ENCODE measurements at places on chromosomes 12 and 14. TPM values are rescaled to one million over a fixed set of nuclear protein-coding genes. Genes with fewer than 3 reads are reported as not detected.

The KRT74 gene
- total RNA-seq = not detected

The CLEC14A gene
- 87.6 TPM for total RNA-seq

The PRH2 gene
- not detected for total RNA-seq

DNA sequence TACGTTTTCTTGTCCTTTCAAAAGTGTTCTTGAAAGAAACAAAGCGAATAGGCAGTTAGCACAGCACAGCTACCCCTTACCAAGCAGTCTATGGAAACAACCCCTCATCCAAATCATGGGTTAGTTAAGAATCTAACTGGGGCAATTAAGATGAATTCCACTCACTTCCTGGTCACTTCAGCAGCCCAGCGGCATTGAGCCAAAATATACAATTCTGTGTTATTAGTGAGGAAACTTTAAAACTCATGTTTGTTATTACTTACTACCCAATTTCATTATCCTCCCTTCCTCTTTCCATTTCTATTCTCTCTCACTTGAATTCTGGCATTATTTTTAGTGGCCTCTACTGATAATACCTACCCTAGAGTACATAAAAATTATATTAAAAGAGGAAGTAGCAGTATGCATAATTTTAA, 121.4 kb downstream of the PPHLN1 start:
- DNase-seq = no peak
- H3K4me3 ChIP-seq = no peak overlapping the region
- no peaks in the 10 kb centered on the region for H3K4me1 ChIP-seq
- no peak overlapping the region for H3K27ac ChIP-seq
- no peaks in the 10 kb centered on the region for H3K27me3 ChIP-seq

- H3K27ac ChIP-seq = no peak overlapping the region
- DNase-seq = no peak
- no peak overlapping the region for H3K4me3 ChIP-seq
Observed at GRCh38 chr12:106455111-106455510, 97.6 kb downstream of the POLR3B start.

DNA sequence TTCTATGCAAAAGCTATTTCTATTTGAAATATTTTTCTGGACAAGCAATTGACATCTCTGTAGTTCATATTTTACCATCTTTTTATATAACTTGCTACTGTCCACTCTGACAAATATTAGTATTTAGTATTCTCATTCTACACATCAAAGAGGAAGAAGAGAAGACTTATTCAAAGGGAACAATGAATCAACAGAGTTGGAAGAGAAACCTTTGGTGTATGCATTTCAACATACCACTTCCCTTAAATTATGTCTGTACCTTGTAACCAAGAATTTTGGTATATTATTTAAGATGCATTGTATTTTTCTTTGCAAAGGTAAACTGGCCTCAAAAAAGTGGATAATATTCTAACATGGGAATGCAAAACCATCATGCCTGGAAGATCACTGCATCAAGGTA, 72.1 kb upstream of the DUSP6 start:
- H3K27me3 ChIP-seq = no peaks in the 10 kb centered on the region
- no peak overlapping the region for H3K4me3 ChIP-seq
- H3K36me3 ChIP-seq = no peaks in the 10 kb centered on the region

DNA sequence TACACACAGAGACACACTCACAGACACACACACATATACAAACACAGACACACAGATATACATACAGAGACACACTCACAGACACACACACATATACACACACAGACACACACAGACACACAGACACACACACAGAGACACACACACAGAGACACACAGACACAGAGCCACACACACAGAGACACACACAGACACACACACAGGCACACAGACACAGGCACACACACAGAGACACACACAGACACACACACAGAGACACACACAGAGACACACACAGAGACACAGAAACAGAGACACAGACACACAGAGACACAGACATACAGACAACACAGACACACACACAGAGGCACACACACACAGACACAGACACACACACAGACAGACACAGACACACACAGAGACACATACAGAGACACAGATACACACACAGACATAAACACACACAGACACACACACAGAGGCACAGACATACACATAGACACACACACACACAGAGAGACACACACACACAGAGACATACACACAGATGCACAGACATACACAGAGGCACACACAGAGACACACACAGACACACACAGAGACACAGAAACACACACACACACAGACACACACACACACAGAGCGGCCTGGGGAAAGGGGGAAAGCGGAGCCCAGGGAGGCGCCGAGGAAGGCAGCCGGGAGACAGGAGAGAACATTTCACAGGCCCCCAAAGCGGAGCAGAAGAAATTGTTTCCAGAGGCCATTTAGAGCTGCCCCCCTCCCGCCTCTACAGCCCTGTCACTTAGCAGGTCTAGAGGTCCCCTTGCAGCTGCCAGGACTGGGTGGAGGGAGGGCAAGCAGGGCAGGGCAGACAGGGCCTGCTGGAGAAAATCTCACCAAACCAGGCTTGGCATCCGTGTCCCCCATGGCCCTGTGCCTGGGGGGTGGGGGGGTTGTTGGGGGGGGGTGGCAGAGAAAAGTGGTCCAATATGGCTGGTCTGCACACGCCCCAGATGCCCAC, 38.9 kb downstream of the SERPINA3 start:
- DNase-seq = no peak
- no peaks in the 10 kb centered on the region for H3K36me3 ChIP-seq
- H3K27me3 ChIP-seq = no peaks in the 10 kb centered on the region
- H3K27ac ChIP-seq = no peak overlapping the region
- H3K4me3 ChIP-seq = no peak overlapping the region

DNA sequence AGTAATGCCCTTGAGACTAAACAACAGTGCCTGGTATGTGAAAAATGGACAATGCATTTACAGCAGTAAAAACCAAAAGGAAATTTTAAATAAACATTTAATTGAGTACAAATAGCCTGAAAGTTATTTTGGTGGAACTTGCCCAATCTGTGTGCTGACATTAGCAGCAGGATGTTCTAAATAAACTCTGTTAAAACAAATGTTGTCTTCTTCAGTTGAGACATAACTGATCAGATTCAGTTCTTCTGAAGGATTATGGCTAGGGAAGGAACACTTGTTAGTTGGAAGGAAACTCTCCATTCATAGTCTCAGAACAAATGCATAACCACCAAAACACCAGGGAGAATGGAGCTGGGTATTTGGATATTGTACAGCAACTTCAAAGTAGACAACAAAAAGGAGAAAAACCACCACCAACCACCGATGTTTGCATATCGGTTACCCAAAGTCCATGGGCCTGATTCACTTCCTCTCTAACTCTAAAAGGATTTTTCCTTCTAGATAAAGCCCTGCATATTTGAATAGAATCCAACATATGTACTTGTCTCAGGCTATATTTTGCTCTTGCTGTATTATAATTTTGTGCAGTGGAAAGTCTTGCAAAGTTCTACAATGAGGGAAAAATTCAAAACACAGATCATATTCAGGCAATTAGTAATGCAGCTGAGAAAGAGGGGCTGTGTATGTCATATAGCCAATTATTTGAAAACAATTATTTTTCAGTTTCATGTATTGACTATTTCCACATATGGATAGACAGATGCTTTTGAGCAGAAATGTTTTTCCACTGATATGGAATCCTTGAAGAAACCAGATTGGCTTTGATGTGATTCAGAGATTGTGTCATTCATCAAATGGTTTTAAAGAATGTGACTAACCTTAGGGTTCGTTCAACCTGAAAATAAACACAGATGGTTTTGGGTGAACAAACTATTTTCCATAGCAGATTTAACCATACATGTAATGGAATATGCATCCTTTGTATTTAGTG, 152.2 kb upstream of the BMP4 start:
- no peaks in the 10 kb centered on the region for H3K27me3 ChIP-seq
- no peaks in the 10 kb centered on the region for H3K36me3 ChIP-seq
- H3K4me1 ChIP-seq = no peaks in the 10 kb centered on the region
- no peak overlapping the region for H3K27ac ChIP-seq

DNA sequence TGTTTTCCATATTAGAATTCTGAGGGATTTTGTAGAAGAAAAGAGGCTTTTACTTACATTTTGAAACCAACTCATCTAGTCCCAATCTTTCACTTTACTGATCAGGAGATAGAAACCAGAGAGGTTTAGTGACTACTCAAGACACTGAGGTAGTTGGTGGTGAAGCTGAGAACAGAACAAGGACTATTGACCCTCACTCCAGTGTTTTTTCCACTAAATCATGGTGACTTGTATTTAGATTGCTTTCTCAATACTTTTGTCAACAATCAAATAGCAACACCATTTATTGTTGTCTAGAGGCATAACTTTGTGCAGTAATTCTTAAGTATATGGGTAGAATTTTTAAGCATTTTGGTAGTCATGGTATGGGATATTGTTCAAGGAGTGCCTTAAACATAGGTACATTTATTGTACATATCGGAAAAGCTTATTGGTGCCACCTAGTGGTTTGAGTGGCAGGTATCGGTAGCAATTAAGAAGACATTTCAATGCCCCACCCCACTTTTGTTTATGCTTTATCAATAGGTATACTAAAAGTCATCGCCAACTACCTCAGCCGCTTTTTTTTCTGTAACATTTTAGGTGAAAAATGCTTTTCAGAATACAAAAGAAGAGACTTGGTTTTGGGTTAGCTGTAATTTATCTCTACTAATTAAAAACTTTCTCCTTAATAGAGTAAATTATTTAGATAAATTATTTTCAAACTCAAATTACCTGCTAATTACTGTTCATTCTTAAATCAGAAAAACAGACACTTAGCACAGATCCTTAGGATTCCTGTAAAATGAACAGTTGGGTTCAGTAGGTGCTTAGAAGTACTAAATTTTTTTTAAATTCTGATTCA, 47.3 kb upstream of the PAWR start:
- H3K4me1 ChIP-seq = no peaks in the 10 kb centered on the region
- DNase-seq = no peak

DNA sequence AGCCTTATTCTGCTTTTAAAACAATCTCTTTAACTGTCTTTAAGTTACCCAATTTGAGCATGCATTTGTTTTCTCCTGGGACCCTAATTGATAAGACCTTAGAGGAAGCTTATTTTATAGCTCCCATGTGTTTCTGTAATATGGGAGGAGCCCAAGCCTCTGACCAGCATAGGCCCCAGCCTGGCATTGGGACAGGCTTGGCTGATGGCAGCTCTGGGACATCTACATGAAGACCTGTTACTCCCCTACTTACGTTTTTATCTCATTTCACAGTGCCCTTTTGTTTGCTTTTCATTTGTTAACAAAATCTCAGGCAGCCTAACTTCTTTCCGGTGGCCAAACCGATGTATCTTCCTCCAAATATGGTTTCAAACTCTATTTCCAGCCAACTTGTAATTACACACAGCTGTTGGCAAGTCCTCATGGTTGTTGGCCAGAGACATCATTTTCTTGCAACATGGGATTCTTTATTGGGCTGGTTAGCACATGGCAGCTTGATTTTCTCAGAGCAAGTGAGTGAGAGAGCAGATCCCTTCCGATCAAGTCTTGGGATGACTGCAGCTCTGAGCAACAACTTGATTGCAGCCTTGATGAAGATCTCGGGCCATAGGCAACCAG, 1117.5 kb downstream of the AACS start:
- no peaks in the 10 kb centered on the region for H3K36me3 ChIP-seq
- no peaks in the 10 kb centered on the region for H3K27me3 ChIP-seq
- no peak overlapping the region for H3K4me3 ChIP-seq

DNA sequence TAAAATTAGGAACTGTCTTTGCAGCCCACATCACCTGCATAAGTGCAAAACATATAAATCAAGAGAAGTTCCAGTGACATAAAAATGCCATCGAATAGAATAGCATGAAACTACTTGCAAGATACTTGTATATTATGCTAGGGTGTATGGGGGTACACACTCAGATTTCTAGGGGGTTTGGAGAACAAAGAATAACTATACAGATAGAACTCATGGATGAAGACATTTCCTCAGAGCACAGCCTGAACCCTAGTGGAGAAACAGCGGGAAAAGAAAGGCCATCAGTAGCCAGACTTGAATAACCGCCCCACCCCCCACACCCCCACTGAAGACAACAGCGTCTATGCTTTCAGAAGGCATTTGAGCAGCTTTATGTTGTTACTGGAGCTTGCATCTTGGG, 425.8 kb downstream of the NPAS3 start:
- DNase-seq = no peak
- H3K36me3 ChIP-seq = no peaks in the 10 kb centered on the region
- no peaks in the 10 kb centered on the region for H3K4me1 ChIP-seq
- no peak overlapping the region for H3K27ac ChIP-seq

DNA sequence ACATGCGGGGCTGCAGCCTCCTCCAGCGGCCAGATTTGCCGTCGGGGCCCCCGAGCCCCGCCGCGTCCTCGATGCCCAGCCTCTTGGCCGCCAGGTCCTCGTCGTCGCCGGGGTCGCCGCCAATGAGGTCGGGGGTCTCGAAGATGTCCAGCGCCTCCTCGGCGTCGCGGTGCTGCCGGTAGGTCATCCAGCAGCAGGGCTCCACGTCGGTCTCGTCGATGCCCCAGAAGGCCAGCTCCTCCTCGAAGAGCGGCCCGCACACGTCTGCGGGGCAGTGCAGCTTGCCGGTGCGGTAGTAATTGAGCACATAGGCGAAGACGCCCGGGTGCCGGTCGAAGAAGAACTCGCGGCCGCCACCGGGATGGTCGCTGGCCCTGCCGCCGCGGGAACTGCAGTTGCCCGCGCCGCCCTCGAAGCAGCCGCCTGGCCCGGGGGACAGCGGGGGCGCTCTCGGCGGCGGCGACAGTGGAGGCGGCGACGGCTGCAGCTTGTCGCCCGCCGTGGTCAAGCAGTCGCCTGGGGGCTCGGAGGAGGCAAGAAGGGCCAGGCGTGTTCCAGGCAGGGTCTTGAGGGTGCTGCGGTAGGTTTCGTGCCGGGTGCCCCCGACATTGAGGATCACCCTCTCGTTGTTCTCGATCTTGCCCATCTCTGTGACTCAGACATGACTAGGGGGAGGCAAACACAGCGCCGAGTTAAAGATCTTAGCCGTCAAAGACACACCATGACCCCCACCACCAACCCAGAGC, 2.1 kb downstream of the KCNC2 start:
- peak; percentile 62 for DNase-seq
- no peak overlapping the region for H3K27ac ChIP-seq
- no peaks in the 10 kb centered on the region for H3K36me3 ChIP-seq
- peaks cover 36% of the 10 kb centered on the region for H3K27me3 ChIP-seq

- H3K4me1 ChIP-seq = peaks cover 32% of the 10 kb centered on the region
- no peak overlapping the region for H3K4me3 ChIP-seq
- no peak for DNase-seq
- H3K27ac ChIP-seq = peak overlapping the region; percentile 42
- peaks cover 40% of the 10 kb centered on the region for H3K36me3 ChIP-seq
- no peaks in the 10 kb centered on the region for H3K27me3 ChIP-seq
Observed at GRCh38 chr14:24297190-24297964, 2.2 kb downstream of the DHRS1 start.
